ENCODE measurements at places on chromosomes 13 and 19.

GRCh38 chr19:38647966-38648768 lies 718 bp downstream of the ACTN4 start:
- no peak for DNase-seq

- DNase-seq = peak; percentile 96
Observed at GRCh38 chr19:14554382-14554812, 17.5 kb downstream of the NDUFB7 start.

- peak; percentile 88 for DNase-seq
Observed at GRCh38 chr19:51703575-51704515, 10.7 kb downstream of the SPACA6 start.

DNA sequence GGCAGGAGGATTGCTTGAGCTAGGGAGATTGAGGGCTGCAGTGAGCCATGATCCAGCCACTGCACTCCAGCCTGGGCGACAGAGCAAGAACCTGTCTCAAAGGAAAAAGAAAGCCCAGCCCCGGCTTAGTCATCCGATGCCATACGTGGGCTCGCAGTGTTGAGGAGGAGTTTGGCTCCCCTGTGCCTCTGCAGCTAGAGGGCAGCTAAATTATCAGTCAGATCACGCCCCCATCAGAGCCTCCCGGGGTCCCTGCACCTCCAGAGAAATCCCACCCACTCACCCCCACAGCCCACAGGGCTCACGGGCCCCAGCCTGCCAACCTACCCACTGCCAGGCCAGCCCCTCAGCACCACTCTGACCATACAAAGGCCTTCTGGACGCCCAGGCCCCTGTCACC lies 27.6 kb downstream of the MAU2 start:
- DNase-seq = no peak

- no peak for DNase-seq
Observed at GRCh38 chr19:58570770-58571574, 2.2 kb downstream of the MZF1 start.

DNA sequence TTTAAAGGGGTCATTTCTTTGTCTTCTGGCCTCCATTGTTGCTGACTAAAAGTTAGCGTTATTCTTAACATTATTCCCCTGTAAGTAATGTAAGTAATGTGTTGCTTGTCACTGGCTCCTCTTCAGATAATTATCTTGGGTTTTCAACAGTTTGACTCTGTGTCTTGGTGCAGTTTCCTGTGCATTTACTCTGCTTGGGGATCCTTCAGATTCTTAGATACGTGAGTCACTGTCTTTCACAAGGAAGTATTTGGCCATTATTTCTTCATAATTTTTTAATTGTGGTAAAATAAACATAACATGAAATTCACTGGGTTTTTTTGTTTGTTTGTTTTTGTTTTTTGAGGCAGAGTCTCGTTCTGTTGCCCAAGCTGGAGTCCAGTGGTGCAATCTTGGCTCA lies 13.5 kb upstream of the OR7D2 start:
- DNase-seq = no peak

DNA sequence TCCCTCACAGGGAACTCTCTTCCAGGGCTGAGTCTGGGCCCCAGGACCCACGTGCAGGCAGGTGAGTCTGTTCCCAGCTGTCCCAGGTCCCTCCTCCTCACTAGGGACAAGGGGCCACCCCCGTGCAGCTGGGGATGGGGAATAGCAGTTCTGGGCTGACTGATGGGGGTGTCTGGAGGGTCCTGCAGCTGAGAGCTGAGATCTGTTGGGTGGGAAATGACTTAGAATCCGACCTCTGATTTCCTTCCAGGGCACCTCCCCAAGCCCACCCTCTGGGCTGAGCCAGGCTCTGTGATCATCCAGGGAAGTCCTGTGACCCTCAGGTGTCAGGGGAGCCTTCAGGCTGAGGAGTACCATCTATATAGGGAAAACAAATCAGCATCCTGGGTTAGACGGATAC lies 461 bp downstream of the LILRA2 start:
- DNase-seq = no peak

GRCh38 chr13:25473864-25474263 lies 102.1 kb downstream of the ATP8A2 start:
- DNase-seq = no peak

- no peak for DNase-seq
Observed at GRCh38 chr13:49877629-49878218, 58.4 kb downstream of the SPRYD7 start.
